Fibroblast of skin of back (primary cell): ENCODE measurements at places on chromosomes 1 and 21.
A peak's percentile ranks its signal among the peaks of the same experiment; 100 is the strongest.

- DNase-seq: no peak
Observed at GRCh38 chr21:42652527-42653230, 742 bp upstream of the PDE9A start.

- peak; percentile 77 for DNase-seq
Observed at GRCh38 chr1:207352554-207352953, 31.1 kb downstream of the CD55 start.

- no peak for DNase-seq
Observed at GRCh38 chr1:54989473-54989872, 9.0 kb downstream of the TMEM61 start.

DNA sequence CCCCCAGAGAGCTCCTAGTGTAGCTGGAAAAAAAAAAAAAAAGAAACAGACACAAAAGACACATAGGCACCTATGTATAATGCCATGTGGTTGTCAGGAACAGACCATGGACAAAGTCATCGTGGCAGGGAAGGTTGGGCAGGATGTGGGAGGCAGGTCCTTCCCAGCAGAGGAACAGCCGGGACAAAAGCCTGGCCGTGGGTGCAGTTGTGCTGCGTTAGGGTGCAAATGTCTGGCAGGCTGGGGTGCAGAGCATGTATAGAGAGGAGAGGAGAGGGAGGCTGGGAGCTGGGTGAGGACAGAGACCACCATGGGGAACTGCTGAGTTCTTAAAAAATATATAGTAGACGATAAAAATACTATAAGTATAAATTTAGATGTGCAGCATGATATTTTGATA lies 125.7 kb upstream of the C1orf174 start:
- DNase-seq: no peak

DNA sequence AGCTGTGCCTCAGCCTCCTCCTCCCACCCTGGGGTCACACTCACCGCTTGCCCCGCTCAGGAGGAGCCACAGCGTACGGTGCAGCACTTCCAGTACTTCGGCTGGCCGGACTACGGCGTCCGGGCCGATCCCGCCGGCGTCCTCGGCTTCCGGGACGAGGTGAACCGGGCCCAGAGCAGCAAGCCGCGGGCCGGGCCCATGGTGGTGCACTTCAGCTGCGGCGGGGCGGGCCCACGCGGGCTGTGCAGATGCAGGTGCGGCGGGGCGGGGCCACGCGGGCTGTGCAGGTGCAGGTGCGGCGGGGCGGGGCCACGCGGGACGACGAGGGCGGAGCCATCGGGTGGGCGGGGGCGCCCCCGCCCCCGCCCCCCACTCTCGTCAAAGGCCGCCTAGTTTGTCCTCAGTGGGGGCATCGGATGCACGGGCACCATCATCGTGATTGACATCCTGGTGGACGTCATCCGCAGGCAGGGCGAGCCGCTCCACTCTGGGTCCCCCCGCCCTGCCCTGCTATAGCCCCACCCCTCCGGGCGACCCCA lies 5.5 kb downstream of the RNF223 start:
- DNase-seq: no peak

DNA sequence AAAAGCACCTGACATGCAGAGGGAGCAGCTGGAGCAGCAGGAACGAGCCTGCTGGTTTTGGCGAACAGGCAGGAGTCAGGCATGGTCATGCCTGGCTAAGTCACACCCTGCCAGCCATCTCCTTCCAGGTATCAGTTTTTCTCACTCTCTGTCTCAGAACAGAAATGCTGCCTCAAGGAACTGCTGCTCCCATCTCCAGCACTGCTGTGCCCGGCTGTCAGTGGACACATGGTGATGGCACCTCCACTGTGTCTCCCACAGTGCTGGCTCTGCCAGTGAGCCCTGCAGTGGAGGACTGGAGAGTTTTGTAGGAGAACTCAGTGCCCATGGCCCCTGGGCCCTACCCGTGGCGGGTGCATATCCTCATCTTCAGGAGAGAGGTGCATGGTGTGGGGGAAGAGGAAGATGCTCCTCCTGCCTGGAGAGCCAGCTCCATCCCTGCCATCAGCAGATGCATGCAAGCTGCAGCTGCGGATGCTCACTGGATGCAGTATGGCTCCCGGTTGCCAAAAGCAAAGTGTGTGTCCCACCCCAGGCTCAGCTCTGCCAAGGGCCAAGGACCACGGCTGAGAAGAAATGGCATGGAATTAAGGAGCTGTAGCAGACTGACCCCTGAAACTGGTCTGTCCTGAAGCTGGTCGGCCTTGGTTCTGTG lies 114.7 kb downstream of the GRIK3 start:
- DNase-seq: no peak

DNA sequence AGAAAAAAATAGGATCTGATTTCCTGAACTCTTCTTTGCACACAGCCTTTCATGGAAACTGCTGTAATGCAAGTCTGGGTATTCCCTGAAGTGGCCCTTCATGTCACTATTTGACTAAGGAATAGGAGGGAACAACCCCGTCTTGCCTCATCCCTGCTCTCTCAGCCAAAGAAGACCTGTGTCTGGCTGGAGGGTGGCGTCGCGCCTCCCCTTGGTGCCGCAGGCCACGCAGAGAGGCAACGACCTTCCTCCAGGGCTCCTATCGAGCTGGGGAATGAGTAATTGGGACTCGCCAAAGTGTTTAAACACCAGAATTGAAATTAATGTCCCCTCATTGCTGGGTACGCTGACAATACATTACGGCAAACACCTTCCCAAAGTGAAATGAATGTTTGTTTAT lies 129.8 kb downstream of the PBX1 start:
- DNase-seq: no peak

DNA sequence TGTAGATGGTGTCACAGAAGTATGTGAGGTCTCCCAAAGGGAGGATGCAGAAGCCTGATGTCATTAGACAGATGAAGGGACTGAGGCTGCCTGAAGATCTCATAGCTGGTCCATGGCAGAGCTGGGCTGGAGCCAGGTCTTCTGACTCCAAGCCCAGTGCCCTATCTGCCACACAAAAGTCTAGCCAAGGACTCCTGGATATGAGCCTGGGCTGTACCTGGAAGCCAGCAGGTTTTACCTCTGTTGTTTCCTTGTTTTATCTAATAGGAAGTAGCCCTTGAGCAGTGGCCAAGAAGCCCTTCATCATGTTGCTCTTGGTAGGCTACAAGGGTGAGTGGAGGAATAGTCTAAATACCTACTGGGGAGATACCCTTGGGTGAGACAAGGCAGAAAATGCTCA lies 74.4 kb upstream of the SLC44A3 start:
- no peak for DNase-seq

DNA sequence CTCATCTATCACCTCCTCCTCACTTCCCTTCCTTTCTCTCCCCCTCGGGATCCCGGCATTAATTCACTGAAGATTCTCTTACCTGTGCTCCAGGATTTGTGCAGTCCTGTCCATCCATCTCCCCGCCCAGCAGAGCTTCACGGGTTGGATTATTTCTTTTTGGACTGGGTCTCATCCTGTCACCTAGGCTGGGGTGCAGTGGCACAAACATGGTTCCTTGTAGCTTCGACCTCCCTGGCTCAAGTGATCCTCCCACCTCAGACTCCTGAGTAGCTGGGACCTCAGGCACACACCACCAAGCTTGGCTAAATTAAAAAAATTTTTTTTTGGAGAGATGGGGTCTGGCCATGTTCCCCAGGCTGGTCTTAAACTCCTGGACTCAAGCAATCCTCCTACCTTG lies 12.3 kb upstream of the CSF3R start:
- DNase-seq: no peak

DNA sequence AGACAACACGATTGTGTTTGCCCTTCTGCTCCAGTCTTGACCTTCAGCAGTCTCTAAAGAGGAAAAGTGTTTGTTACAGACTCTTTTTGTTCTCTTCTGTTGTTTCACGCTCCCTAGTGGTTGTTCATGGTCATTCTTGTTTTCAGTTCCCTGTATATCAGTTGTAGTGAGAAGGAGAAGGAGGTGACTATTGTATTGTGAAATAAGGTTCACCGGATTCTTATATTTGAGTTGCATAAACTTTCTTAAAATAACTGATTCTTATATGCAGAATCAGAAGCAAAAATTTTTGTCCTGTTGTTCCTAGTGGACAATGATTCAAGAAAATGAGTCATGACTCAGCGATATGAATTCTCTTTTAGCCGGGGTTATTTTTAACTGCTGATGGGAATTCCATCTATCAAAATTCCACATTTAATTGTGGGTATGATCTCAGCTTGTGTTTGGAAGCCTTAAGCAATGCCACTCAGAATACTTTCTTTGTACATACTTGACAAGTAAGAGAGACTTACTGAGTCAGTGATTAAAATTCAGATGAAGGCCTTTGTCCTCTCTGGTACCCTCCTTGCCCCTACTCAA lies 152.2 kb downstream of the CLEC20A start:
- peak; percentile 96 for DNase-seq

DNA sequence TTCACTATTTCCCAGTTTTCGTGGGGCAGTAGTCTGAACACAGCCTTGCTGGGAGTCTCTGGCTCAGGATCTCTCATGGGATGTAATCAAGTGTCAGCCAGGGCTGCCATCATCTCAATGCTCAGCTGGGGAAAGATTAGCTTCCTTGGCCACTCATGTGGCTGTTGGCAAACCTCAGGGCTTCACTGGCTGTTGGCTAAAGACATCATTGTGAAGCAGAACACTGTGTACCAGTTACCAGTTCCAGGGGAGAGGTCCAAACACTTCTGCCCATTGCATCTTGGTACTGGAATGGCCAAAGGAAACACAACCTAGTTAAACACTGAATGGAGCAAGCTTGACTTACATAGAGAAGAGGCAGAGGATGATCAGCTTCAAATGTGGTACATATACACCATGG lies 33.7 kb downstream of the AADACL4 start:
- DNase-seq: no peak

- peak; percentile 54 for DNase-seq
Observed at GRCh38 chr1:228664399-228664914, 70.8 kb upstream of the RHOU start.

- DNase-seq: no peak
Observed at GRCh38 chr21:38842079-38842478, 36.4 kb downstream of the ETS2 start.

DNA sequence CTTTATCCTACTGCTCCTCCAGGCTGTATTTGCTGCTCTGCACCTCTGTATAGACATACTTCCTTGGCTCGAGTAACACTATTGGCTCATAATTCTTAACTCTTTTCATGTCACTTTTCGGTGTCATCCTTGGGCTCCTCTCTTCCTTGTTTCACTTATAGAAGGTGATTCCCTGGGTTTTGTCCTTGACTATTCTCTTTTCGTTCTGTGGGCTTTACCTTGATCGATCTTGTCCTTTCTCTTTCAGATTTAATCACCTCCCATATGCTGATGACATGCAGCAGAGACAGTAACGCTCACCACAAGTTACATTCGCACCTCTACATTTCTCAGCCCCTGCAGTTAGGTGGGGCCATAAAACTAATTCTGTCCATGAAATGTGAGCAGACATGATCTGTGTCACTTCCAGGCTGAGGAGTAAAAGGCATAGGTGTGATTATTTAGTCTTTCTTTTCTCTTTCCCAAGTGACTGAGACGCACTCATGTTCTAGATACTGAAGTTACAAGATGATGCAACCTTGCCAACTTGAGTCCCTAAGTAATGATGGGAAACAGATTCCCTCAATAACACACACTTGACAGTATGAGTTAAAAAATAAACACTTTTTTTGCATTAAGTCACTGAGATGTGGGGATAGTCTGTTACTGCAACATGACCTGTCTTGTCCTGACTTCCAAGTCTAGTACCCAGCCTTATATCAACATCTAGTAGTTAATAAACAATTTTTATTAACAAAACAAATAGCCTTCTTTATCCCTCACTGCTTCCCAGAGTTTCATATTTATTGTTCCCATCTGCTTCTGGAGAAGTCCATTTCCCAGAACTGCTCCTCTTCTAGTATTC lies 49.9 kb upstream of the HAO2 start:
- no peak for DNase-seq

DNA sequence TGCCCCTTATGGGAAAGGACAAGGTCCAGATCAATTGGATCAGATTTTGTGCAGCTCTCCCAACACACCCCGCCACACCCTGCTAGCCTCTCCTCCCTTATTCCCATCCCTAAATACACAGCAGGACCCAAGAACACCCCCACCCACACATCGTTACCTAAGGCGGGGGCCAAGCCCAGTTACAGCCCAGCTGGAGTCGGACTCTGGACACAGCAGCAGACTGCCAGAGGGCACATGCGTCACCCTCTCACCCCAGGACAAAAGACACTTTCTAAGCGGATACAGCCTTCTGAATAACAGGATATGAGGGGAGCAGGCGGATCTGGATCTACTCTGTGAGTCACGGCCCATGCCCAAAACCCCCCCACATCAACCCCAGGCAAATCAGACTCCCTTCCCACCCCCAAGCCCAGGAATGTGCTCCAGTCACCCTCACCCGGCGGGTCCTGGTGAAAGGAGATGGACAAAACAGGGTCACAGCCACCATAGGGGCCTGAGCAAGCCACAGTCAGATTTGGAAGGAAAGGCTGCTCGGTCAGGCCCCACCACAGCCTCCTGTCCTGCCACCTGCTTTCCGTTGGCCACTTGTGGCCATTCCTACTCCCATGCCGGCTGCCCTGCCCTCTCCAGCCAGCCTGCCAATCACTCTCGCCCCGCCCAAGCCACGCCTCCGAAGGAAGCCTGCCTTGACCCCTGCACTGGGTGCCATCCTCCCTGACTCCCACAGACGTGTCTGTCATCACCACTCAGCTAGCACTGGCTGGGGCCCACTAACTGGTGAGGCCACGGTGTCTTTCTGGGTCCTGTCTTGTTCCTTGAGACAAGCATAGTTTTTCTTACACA lies 4.0 kb downstream of the S100A16 start:
- peak; percentile 97 for DNase-seq

GRCh38 chr1:53628286-53628955 lies 110.5 kb downstream of the GLIS1 start:
- no peak for DNase-seq

DNA sequence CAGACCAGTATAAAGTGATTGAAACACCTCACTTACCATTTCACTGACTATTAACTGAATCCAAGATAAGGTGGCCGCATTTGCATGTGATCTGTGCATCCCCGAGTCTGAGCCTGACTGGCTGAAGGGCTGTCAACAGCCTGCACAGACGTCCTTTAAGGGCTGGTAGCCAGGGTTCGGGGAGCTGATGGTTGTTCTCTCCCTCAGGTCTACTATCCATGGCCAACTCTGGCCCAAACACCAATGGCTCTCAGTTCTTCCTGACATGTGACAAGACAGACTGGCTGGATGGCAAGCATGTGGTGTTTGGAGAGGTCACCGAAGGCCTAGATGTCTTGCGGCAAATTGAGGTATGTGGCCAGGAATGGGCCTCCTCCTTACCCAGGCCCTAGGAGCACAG lies 14.0 kb downstream of the PPIE start:
- DNase-seq: no peak

- DNase-seq: no peak
Observed at GRCh38 chr1:215279682-215280081, 197.1 kb downstream of the KCNK2 start.

DNA sequence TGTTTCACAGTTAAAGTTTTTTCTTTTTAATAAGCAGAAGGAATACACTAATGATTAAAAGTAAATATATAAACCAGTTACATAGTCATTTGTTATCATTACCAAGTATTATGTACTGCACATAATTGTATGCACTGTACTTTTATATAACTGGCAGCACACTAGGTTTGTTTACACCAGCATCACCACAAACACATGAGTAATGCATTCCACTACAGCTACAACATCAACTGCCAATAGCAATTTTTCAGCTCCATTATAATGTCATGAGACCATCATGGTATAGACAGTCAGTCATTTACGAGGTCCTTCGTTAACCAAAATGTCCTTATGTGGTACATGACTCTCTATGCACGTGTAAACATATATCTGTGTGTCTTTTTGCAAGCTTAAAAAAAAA lies 35.2 kb downstream of the SCYL3 start:
- no peak for DNase-seq
